ENCODE measurements at places on chromosomes 2 and 18.

DNA sequence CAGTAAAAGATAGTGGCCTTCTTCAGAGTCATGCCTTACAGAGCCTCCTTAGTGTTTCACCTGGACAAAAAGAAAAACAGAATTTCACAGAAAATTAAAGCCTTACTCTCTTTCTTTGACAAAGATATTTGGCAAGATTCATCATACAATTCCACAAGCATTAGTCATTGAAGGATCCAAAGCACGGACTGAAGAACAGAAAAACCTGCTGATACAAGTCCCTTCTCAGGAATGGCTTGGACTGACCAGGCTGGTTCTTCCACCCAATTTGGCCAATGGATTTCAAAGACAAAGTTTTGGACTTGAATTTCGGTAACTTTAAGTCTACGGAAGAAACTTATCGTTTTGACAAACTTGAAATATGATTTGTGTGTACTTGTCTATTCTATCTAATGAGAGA lies 39.1 kb upstream of the GALNT3 start:
- no peak for DNase-seq

GRCh38 chr2:69584127-69584889 lies 59.2 kb downstream of the AAK1 start:
- DNase-seq = no peak

GRCh38 chr2:99422599-99422998 lies 67.2 kb downstream of the REV1 start:
- no peak for DNase-seq

DNA sequence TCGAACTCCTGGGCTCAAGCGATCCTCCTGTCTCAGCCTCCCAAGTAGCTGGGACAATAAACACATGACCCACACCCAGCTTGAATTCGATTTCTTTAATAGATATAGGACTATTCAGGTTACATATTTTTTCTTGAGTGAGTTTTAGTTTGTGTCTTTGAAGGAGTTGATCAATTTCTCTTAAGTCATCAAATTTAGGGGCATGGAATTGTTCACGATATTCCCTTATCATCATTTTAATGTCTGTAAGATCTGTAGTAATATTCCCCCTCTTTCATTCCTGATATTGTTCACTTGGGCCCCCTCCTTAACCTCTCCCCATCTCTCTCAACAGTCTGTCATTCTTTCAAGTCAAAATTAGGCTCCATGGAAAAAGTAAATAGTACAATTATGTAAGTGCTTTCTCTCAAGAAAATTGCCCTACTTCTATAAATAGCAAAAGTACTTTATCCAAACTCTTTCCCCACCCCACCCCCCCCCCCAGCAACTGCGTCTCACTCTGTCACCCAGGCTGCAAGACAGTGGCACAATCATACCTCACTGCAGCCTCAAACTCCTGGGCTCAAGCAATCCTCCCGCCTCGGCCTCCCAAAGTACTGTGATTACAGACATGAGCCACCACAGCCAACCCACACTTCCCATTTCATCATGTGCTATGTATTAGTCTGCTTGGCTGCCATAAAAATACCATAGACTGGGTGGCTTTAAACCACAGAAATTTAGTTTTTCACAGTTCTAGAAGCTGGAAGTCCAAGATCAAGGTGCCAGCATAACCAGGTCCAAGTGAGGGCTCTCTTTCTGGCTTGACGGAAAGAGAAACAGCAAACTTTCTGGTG lies 20.1 kb downstream of the WDR33 start:
- DNase-seq = no peak

- no peak for DNase-seq
These were observed 50.1 kb upstream of the KCNH7 start for GRCh38 chr2:162888652-162889051.

DNA sequence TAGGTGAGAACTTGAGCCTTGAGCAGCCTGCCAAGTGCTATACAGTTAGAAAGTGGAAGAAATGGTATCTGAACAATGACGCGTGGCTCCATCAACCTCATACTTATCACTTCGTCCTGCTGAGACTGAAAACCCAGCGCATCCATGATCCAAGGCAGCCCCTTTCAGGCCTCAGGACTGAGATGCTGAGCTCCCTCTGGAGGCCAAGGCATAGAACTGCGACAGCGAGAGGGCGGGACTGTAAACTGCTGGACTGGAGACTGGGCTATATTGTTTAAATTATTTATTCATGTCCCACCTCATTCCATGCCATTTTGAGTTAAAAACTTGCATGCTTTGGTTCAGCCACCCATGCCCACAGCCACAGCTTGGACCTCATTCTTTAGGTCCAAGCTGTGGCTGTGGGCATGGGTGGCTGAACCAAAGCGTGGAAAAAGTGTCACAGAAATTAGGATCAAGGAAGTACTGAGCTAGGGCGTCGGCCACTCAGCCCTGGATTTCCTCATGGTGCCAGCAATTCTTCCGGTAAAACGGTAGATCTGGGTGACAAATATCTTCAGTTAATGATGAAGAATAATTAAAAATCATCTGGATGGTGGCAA lies 195.5 kb downstream of the L3MBTL4 start:
- DNase-seq = no peak

- DNase-seq = no peak
These were observed 186.8 kb downstream of the KCNS3 start for GRCh38 chr2:18065249-18065648.

DNA sequence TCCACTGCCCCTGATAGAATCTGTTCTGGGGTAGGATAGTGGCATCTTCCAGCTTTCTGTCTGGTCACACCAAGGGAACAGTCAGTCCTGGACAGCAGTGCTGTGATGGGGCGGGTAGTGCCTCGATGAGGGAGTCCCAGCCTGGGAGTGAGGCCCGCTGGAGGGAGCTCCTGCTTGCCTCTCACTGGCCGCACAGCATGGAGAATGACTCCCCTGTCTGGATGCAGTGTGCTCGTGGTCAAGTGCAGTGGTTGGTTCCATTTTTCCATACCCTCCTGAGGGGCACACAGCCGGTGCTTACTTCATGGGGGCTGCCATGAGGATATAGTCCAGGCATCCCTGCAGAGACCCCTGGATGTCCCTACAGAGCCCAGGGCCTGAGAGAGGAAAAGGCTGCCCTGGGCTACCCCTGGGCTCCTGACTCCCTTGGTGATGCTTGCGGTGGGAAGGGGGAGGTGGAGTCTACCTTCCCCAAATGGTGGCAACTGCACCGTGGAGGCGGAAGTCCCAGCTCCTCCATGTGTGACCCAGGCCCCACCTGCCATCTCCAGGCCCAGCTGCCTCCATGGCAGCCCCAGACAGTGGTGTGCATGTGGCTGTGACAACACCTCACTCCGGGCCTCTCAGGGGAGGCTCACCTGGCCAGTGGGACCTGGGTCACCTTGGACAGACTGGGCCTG lies 212.5 kb downstream of the GLI2 start:
- no peak for DNase-seq

DNA sequence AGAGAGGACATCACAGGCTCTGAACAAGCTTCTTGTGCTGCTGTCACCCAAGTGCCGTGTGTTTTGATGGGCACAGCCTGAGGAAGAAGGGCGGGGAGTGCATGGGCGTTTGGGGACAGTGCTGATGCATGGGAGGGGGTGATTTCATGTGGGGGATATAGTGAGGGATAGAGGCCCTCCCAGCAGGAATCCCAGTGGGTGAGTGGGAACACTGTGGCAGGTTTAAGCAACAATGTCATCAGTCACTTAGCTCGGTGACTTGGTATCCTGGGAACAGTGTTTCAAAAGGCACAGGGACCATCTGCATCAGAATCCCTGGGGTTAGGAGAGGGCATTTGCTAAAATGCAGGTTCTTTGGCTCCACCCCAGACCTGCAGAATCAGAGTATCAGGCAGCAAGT lies 609 bp downstream of the SIGLEC15 start:
- DNase-seq = no peak

DNA sequence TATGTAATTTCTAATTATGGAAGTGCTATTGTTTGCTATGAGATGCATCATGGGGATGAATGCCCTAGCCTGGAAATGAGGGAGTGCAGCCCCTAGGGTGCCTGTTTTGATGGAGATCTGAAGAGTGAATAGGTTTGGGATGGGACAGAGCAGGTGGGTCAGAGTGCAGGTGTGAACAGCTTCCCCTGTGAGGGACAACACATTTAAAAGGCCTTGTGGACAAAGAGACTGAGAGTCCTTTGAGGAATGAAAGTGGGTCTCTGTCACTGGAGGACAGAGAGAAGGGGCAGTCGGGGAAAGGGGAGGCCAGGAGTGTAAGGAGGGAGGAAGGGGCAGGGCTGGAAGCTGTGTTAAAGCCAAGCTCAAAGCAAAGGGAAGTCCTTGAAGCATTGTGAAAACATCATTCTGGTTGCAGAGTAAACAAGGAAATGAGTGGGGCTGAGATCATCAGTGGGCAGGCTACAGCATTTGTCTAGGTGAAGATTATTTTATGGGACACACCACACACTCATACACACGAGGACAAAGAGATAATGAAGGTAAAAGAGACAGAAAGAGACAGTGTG lies 877.6 kb downstream of the SLC4A3 start:
- no peak for DNase-seq
